ENCODE measurements at places on chromosomes 5 and 9. TPM values are rescaled to one million over a fixed set of nuclear protein-coding genes. Genes with fewer than 3 reads are reported as not detected.

BRINP1 gene
- polyA plus RNA-seq, result 5.3 TPM

- DNase-seq, result no peak
Measured at GRCh38 chr9:29038332-29038731, 1465.1 kb upstream of the C9orf72 start.

DNA sequence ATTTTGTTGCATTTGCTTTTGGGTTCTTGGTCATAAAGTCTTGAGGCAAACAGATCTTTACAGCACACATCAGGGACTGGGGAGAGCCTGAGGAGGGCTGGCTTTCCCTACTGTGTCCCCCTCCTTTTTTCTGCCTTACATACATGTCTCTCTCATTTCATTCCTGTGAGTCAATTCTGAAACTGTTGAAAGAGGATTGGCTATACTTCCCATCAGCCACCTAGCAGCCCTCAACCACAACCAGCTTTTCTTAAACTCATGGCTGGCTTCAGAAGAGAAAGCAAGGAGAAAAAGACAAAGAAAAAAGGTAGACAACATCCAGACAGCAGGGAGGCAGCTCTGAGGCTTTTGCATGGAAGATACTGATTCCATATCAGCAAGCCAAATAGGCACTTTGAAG lies 374.8 kb upstream of the KIF2A start:
- no peak for DNase-seq

DNA sequence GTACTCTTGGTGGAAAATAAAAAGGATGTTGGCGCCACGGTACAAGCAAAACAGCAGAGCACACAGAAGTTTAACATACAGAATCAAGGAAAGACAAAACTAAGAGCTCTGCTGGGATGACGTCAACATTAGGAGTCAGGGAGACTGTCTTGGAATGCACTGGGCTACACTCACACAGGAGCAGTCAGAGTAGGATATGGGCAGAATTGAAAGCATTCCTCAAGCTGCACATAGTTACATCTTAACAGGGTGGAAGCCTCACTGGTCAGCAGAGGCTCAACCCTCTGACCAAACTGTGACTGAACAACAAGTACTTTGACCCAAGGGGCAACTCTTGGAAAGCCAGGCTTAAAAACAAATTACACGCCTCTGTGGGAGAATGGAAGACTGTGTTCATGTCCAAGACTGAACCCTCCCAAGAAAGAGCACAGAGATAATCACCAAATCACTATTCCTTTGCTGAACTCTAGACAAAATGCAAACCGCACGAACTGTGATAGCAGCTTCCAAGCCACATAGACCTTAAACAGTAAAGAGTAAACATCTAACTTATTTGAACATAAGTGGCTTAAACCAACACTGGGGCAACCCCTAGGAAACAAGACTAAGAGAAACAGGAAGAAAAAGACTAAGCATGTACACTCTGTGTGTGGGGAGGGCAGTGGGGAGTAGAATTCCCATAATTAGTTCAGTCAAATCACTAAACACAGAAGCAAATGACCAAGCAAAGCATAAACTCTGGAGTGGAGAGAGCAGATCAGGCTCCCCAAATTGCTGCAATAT lies 772.7 kb downstream of the PRELID2 start:
- no peak for DNase-seq

- DNase-seq, result no peak
Measured at GRCh38 chr5:165620394-165620793, 2115.0 kb downstream of the MAT2B start.

GRCh38 chr5:80254767-80255430 lies 949 bp downstream of the SERINC5 start:
- DNase-seq, result no peak

SNX24 gene
- polyA plus RNA-seq, result 27.6 TPM

DNA sequence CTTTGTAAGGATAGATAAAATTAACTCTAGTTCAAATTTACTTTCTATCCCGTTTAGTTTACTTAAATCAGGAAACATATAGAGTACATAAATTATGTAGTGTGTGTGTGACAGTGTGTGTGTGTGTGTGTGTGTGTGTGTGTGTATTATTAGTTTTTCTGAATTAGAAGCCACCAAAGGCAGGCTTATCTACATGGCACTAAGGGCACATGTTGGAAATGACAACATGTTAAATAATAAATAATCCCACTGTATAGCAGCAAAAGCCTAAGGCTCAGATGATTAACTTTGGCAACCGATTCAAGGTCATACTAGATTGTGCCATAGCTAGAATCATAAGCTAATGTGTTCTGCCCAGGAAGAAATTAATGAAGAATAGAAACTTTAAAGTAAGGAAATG lies 54.6 kb downstream of the MEGF9 start:
- DNase-seq, result no peak

DNA sequence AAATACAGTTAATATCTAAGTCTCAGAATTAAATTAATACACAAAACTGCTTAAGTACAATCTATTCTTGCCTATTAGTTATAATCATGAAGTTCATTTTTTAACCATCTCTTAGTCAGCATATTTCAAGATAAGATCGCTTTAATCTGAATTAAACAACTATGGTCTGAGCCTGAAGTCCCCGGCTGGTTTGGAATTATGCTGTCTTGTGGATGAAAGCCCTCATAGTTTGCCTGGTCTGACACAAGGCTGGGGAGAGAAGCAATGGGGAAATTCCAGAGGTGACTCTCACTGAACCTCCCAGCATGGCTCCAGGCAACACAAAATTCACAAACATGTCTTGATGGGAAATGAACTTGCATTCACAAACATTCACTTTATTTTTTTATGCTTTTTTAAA lies 28.0 kb upstream of the GRAMD2B start:
- no peak for DNase-seq

ADRB2 gene
- polyA plus RNA-seq, result 0.30 TPM

ORM2 gene
- not detected for polyA plus RNA-seq

GRCh38 chr9:135978642-135979546 lies 17.7 kb upstream of the UBAC1 start:
- DNase-seq, result no peak

DNA sequence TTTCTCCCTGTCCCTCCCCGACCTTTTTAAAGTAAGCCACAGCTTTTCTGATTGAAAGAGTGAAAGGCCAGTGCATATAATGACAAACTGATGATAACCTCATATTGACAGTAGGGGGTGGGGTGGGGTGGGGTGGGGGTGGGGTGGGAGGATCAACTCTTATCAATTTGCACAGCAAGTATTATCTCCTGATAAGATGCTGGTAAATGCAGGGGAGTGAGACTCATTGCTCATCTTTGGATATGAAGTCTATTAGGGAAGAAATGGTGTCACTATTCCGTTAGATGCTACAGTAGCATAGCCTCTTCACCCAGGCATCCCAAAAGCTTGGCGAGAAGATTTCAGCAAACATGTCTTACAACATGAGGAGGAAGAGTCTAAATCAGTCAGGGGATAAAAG lies 38.9 kb upstream of the HMGCS1 start:
- no peak for DNase-seq

- DNase-seq, result no peak
Measured at GRCh38 chr5:592158-592557, 20.0 kb upstream of the CEP72 start.

DNA sequence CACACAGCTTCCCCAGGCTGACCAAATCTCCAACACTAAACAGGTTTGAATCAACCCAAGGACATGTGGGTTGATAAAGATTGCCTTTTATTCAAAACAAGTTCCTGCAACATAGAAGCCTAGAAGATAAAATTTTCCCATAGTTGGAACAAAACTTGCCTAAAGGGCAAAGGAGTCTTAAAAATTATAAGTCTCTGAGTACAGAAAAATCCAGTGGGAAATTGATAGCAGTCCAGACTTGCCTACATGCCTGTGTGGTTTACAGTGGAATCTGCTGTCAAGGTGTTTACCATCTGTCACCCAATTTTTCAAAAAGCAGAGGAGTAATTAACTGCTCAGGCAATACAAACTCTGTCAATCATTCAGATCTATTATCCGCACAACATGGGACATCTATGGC lies 168.2 kb downstream of the PPP2R2B start:
- DNase-seq, result no peak

MED22 gene
- polyA plus RNA-seq, result 32.6 TPM

TRIM14 gene
- 6.9 TPM for polyA plus RNA-seq

- DNase-seq, result no peak
Measured at GRCh38 chr5:60719329-60719728, 19.4 kb upstream of the DEPDC1B start.

DNA sequence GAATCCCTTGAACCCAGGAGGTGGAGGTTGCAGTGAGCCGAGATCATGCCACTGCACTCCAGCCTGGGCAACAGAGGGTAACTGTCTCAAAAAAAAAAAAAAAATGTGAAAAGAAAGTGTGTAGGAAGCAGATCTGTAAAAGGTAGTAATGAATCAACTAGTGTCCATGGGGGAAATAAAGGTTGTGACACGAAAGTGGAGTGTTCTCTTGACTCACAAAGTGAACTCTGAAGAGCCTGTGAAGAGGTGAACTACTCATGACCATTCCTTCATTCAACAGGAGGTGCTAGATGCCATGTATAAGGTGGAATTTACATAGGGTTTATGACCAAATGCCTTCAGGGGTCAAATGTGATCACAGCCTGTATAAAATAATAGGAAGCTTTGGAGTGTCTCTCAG lies 12.8 kb downstream of the IQGAP2 start:
- DNase-seq, result no peak

PCDHA1 gene
- not detected for polyA plus RNA-seq

- DNase-seq, result no peak
Measured at GRCh38 chr5:161306351-161306995, 240.1 kb downstream of the GABRB2 start.

GRCh38 chr9:27726244-27727081 lies 153.2 kb upstream of the C9orf72 start:
- peak; percentile 88 for DNase-seq

RNF130 gene
- 70.9 TPM for polyA plus RNA-seq

GRCh38 chr5:56819060-56819881 lies 3.9 kb downstream of the MAP3K1 start:
- DNase-seq, result no peak

DNA sequence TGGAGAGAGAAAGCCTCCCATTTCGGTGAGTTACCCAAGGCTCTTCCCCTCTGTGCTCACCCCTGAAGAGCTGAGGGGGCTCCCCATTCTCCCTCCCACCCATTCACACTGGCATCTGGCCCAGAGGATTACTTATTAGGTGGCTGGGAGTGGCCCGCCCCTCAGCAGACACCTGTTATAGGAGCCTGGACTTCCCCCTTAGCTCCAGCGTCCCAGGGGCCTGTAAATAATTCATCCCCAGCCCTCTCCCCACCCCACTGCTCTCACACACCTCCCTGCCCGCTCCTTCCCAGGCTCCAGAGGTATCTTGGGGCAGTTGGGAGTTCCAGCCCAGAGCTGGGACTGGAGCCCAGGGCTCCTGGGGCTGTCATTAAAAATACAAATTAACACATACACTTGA lies 11.6 kb upstream of the SLC6A7 start:
- DNase-seq, result no peak

Measured in renal pelvis (tissue), 12 donors.